ENCODE measurements at places on chromosomes 13 and 19.

DNA sequence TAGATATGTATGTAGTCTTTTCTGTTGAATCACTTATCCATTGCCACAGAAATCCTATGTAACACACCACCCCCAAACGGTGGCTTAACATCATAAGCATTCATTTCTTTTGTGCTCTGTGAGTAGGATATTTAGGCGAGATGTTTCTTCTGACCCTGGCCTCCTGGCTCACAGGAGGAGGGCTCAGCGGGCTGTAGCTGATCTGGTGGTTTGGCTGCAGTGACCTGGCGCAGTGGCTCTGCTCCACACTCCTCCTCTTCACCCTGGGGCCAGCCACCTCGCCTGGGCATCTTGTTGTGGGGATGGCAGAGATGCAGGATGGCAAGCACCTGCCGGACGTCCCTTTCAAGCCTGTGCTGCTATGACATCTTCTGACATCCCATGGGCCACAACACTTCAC is 147.1 kb upstream of the IRS2 start:
- DNase-seq, result no peak

GRCh38 chr13:102589301-102589822 is 7.4 kb upstream of the TPP2 start:
- no peak for DNase-seq

- DNase-seq, result peak; percentile 29
These were observed 8.9 kb upstream of the CYP4F3 start for GRCh38 chr19:15631817-15632216.

DNA sequence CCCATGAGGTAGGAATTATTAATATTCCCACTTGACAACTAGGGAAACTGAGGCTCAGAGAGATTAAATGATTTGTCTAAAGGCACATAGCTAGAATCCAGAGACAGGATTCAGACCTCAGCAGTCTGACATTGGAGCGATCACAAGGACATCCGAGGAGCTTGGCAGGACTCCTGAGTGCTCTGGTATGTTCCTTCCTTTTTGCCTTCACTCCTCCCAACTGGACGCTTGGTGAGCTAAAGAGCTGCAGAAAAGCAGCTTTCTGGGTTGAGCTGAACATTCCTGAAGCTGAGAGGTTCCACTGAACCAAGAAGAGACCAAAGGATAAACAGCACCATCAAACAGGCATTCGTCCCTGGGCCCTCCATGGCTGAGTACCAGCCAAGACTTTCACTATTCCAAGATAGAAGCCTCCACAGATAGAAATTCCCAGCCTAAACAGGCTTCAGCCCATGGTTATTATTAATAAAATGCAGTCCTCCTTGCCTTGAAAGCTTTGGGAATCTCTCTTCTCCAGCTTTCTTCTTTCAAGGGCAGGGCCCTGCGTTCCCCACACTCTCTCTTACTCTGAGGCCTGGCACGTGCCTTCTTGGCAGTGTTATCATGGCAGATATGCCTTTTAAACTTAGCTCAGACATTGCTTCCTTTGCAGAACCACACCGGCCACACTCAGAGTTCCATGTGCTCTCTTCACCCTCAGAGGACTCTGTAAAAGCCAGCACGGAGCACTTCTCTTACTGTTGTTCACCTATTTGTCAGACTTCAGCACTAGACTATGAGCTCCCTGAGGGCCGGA is 97.1 kb downstream of the CYSLTR2 start:
- DNase-seq, result no peak

GRCh38 chr19:51737389-51737788 is 13.6 kb upstream of the HAS1 start:
- no peak for DNase-seq

- DNase-seq, result no peak
These were observed 135.7 kb downstream of the LMO7 start for GRCh38 chr13:75771818-75772217.

DNA sequence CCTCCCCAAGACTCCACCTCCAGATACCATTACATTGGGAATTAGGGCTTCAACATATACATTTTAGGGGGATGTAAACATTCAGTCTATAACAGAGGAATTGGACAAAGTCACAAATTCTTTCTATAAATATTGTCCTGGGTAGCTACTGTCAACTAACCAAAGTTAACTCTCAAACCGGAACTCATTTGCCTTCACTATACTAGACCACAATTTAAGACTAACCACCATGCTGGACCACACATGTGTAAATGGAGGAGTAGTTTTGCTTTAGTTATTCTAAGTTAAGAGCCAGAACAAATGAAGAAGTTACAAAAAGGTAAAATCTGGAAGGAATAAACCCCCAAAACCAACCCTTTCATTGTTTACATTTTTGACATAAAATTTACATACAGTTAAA is 222.8 kb downstream of the NDFIP2 start:
- DNase-seq, result no peak

DNA sequence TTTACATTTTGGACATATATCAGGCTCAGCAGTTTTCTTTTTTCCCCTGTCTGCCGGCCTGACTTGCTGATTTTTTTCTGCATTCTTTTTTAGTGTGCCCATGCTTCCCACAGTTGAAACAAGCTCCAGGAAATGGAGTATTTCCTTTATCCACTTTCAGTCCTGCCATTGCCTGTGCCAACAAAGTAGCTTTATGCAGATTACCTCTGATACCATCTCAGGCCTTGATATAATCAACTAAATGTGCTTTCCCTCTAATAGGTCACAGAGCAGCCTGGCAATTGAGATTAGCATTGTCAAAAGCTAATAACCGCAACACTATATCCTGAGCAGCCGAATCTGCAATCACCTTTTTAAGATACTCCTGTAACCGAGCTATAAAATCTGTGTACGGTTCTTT is 9.2 kb downstream of the MRPS12 start:
- DNase-seq, result no peak

GRCh38 chr19:7434391-7434790 is 54.4 kb downstream of the PEX11G start:
- no peak for DNase-seq

DNA sequence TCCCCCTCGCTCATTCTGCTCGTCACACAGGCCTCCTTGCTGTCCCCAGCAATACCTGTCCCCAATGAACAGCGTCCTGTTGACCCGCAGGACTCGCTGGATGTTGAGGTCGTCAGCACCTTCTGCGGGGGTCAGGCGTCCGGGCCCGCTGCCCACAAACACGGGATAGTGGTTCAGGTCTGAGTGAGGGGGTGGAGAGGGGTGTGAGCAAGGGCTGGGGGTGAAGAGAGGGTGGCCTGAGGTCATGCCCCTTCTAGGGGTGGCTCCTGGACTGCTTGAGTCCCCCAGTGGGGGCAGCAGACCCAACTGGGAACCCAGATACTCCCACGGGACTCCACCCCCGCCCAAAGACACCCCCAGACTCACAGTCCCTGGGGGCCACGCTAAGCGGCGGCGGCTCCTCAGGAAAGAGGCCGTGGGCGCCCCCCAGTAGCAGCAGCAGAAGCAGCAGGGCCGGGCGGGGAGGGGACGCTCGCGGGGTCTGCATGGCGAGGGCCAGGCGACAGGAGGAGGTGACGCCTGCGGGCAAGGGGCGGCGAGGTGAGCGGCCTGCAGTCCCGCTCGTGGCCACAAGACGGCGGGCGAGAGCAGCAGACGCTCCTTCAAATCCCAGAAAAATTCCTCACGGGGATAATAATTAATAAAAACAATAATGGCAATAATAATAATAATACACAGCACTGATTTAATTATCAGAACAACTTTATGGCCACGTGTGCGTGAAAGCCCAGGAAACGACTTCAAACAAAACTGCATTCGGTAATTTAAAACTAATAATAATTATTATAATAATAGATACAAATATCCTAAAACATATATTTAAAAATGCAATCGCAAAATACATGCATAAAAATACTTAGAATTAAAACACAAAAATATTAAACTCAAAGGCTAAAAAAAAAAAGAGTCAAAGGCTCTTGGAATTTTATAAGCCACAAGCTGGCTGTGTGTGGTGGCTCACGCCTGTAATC is 1.2 kb downstream of the SEMA6B start:
- peak; percentile 34 for DNase-seq

GRCh38 chr19:16185768-16186123 is 536 bp downstream of the FAM32A start:
- peak; percentile 17 for DNase-seq

- DNase-seq, result no peak
These were observed 112.4 kb upstream of the WASF3 start for GRCh38 chr13:26445092-26445491.

DNA sequence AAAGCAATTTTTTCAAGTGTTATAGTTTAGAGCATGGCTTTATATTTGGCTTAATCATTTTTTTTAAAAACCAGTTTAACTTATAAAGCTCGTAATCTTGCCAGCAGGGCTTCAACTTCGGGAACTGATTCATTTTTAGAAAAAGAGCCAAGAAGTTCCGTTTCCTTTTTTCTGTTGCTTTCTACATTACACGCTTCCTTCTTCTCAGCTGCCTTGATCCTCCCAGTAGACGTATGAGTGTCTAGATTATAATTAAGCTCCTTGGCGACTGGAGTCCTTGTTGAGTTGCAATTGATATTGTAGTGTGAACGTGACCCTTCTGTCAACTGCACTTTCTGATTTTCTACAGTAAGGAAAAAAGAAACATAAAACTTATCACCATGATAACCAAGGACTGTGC is 497.2 kb downstream of the DIAPH3 start:
- DNase-seq, result no peak

DNA sequence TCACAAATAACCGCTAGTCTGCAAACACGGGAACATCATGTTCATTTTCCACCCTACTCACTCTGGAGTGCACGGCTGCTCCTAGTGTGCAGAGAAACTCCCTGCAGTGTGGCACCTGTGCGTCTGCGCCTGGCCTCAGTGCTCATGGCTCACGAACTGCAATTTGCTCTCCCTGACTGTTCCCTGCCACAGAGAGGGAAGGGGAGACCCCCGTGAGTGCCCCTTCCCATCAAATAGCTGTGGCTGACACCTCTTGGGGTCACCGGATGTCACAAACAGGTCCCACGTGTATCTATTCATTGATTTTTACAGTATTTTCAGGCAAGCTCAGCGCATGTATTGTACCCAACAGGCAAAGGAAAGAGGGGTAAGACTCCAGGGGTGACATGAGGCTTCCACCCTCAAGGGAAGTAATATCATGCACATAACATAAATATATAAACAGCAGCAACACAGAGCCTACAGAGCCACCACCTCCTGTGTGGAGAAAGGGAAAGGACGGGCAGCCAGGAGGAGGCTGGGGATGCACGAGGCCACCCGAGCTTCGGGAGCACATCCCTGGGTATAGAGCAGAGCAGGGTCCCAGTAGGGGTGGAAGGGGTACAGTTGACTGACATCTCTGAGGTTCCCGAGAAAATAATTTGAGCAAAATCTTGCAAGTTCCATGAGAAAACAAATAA is 140.3 kb upstream of the SOX1 start:
- no peak for DNase-seq

GRCh38 chr13:35978607-35979316 is 152.4 kb downstream of the DCLK1 start:
- no peak for DNase-seq

DNA sequence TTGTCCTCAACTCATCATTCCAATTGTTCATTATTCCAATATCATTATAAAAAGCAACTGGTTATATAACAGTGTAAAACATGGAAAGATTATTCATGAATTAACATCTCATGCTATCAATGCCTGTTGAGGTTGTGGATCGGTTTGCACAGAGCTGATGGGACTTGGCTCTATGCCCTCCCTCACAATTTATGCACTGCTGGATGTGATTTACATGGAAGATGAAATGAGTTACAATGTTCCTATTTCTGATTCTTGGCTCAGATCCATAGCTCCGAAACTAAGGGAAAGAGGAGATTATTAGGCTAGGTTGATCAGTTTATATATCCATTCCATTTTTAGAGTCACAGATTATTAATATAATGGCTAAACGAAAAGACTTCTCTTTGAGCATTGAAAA is 38.6 kb downstream of the SCEL start:
- no peak for DNase-seq

DNA sequence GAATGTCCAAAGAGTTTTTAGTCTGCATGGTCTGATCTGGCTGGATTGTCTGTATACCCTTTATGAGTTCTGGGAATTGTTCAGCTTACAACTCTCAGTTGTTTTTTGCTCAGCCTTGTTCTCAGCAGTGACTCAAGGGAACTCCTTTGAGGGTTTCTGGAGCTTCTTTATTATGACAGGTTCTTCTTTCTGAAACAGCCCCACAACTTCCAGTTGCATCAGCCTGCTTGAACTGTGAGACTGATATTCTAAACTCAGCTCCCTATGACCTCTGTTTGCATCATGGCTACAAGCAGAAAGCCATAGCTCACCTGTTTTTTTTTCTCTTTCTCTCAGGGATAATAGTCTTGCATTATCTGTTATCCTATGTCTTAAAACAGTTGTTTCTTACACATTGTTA is 85.0 kb downstream of the TDRD3 start:
- no peak for DNase-seq

- no peak for DNase-seq
These were observed 13.2 kb upstream of the UQCR11 start for GRCh38 chr19:1618157-1619093.

DNA sequence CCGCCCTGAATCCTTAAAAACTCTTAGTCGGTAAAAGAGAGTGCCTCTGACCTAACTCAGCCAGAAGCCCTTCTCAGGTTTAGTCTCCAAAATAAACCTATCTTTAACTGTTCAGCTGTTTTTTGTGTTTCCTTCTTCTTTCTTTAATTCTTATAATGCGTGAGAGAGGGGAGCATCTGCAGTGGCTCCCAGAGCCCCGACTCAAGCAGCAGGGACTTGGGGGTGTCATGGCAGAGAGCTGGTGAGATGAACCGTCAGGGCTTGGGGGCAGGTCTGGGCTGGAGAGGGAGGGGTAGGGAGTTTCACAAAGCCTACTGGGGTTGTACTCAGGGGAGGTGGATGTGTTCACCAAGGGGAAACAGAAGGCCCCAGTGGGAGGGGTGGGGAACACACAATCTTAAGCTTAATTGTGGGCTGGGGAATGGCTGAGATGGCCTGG is 16.8 kb upstream of the SIGLEC6 start:
- DNase-seq, result no peak

- no peak for DNase-seq
These were observed 15.1 kb downstream of the ZNRF4 start for GRCh38 chr19:5470264-5470671.

DNA sequence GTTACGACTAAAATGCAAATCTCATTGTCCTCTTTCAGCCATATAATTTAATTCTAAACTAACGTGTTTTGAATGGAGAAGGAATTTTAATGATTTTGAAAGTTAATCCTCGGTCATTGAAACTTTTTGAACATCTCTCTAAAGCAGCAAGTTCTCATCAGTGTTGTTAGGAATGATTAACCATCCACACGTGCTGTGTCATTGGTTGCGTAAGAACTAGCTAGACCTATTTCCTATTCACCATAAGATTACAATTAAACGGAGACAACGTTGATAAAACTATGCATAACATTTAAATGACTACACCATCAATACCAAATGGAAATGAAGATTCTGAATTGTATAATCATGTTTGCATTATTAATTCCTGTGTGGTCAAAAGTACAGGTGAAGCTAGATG is 155.6 kb upstream of the IRS2 start:
- DNase-seq, result no peak

Measured in T-helper 9 cell (primary cell).